ENCODE measurements at places on chromosomes 6 and 20.

DNA sequence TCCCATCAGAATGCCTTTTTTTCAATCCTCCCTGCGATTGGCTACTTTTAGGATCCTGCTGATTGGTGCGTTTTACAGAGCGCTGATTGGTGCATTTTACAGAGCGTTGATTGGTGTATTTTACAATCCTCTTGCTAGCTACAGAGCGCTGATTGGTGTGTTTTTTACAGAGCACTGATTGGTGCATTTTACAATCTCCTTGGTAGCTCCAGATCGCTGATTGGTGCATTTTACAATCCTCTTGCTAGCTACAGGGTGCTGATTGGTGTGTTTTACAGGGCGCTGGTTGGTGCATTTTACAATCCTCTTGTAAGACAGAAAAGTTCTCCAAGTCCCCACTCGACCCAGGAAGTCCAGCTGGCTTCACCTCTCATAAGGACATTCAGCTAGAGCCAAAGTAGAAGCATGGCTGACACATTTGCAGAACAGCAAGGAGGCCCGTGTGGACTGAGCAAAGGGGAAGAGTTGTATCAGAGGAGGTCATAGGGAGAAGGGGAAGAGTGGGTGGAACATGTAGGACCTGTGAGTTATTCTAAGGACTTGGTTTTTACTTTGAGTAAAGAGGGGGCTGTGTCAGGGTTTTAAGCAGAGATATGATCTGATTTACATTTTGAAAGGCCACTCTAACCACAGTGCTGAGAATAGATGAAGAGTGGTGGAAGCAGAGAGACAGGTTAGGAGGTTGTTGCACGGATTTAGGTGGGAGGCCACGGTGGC is 2.6 kb downstream of the ALDH5A1 start:
- DNase-seq: no peak

- DNase-seq: no peak
These were observed 880 bp downstream of the ADNP start for GRCh38 chr20:50930139-50930975.

DNA sequence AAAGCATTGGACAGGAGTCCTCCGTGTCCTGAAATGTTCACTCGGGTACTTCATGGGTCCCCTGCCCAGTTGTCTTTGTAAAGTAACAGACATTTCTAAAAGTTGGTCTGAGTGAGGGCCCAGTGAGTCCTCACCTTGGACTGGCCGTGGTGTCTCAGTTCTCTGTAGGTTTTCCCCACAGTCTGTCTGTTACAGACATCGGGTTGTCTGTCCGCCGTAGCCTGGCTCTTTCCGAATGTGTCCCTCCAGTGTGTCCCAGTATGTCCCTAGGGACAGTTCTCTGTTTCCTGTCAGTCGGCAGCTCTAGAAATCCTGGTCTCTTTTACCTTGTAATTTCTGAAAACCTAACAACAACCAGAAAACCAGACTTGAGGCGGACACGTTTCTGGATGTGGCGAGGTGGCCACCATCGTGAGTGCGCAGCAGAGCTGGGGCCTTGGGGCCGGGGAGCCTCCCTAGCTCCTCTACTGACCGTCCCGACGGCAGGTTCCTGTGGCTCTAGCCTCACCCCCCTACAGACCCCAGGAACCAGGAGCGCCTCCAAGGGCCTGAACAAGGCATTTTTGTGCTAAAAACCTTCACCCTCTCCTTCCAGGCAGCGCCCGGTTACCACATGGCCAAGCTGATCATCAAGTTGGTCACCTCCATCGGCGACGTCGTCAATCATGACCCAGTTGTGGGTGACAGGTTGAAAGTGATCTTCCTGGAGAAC is 42.2 kb downstream of the PYGB start:
- DNase-seq: no peak

- DNase-seq: no peak
These were observed 28.7 kb downstream of the TPX2 start for GRCh38 chr20:31767805-31768204.

- no peak for DNase-seq
These were observed 8.8 kb downstream of the MAP7 start for GRCh38 chr6:136541395-136541794.

DNA sequence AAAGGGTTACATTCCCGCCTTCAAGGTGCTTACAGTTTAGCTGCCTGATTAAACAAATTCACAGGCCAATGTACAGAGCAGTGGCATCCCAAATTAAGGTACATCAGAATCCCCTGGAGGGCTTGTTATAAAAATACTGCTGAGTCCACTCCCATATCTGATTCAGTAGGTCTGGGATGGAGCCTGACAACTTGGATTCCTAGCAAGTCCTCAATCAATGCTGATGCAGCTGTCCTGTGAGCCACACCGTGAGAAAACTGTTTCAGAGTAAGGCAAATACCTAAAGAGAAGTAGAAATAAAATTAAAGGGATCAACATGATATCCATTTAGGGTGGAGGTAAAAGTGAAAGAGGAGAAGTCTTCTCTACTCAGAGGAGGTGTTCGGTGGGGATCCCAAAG is 16.5 kb downstream of the NHSL1 start:
- no peak for DNase-seq

- no peak for DNase-seq
These were observed 33.6 kb upstream of the CST7 start for GRCh38 chr20:24915440-24915839.

DNA sequence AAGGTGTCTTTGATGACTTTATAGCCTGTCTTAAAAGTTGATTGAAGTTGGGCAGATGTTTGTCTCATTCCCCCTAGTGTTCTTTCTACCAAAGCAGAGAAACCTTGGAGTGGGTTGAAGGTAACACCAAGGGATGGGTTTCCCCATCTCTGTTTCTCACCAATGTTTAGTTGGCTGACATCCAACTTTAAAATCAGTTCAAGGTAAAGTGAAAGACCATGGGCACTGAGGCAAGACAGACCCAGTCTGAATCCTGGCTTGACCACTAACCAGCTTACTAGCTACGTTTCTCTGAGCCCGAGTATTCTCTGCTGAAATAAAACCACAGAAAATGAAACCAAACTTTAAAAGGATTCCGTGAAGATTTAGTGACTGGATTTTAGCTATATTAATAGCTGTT is 258.9 kb downstream of the KIF16B start:
- DNase-seq: no peak

DNA sequence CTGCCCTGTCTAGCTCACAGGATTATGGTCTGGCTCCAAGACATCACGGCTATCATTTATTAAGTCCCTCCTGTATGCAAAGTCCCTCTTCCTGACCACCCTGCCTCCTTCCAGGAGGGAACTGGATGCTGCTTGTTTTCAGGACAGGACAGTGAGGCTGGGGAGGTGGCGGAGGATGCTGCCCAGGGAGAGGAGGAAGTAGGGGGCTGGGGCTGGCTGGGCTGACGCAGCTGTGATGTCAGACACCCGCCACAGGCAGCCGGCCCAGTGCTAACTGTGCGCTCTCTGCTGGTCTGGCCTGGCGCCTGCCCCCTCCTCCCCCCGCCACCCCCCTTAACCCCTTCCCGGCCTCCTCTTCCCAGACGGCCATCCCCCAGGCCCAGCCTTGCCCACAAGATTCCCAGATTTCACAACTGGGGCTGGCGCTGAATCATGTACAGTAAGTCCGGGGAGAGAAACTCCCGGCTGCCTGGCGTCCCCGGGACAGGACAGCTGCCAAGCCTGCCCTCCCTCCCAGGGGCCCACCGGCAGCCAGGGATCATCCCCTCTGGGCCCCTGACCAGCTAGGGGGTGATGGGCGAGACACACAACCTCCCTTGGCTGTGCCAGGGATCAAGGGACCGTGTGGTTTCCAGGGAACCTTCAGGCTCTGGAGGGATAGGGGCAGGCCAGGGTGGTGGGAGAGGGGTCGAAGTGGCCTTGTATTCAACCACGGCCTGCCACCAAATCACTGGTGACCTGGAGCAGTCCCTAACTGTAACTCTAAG is 118.1 kb downstream of the CEBPB start:
- DNase-seq: peak; percentile 82

GRCh38 chr20:11205769-11206362 is 532.1 kb upstream of the JAG1 start:
- no peak for DNase-seq

GRCh38 chr20:23087587-23088251 is 1.6 kb upstream of the CD93 start:
- DNase-seq: no peak

GRCh38 chr20:61628480-61628879 is 376.4 kb downstream of the CDH4 start:
- DNase-seq: no peak

DNA sequence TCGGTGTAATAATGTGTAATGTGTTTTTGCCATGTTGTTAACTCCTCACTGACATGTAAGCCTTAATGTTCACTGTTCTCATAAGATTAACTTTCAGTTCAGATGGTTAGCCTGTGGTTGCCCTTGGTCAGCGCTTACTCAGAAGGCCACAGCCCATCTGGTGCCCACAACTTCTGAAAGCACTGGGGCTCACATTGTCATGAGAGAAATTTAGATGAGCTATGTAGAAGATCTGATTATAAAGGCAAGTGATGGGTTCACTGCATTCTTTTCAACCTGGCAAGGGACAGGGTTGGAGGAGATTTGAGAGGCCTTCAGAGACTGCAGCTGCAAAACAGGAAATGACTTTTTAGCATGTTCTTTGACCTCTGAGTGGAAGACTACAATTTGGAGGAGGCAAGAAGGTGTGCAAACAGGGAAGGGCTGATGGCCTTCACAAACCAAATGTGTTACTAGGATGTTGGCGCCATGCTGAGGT is 242.3 kb upstream of the SUPT3H start:
- DNase-seq: no peak

- DNase-seq: peak; percentile 12
These were observed 46.3 kb upstream of the SRPK1 start for GRCh38 chr6:35967076-35967774.

DNA sequence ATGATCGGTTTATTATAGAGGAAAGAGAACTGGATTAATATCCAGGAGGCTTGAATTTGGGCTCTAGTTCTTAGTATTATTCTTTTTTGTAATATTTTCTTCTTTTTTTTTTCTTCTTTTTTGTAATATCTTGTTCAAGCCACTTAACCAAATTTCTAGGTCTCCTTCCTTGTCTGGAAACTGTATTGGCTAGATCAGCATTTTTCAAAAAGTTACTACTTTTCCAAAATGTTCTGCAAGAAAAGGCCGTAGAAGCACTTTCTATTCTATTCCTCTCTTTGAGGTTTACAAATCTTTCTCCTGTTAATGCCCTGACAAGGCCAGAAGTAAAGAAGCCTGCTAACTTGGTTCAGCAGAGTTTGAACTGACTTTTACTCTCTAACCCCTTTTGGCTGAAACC is 12.0 kb downstream of the BMP6 start:
- DNase-seq: no peak

DNA sequence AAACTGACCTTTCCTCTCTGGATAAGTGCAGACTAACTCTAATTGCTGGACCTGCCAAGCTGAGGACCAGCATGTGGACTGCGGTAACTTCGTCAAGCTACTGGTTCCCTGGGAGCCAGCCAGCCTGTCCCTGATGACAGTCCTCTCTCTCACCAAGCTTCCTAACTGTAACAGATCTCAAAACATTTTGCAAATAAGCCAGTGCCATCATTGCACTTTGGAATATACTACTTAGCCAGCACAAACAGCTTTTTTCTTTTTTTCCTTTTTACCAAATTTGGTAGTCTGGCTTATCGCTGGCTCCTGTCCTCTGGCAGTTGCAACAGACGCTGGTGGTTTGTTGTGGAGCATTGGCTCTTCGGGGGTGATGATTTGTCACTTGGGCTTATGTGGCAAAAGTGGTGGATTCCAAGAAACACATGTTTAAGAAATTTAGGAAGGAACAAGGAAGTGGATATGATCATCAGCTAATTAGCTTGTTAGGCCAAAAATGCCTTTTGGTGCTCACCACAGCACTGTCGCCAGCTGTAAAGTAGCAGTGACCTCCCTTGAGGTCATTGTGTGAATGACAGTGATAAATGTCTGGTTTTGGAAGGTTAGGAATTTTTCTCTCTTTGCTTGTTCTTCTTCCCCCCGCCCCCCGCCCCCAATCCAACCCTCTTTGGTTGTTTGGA is 171.7 kb downstream of the CLIC5 start:
- DNase-seq: no peak

GRCh38 chr6:28580475-28580874 is 54.8 kb downstream of the GPX5 start:
- DNase-seq: no peak

DNA sequence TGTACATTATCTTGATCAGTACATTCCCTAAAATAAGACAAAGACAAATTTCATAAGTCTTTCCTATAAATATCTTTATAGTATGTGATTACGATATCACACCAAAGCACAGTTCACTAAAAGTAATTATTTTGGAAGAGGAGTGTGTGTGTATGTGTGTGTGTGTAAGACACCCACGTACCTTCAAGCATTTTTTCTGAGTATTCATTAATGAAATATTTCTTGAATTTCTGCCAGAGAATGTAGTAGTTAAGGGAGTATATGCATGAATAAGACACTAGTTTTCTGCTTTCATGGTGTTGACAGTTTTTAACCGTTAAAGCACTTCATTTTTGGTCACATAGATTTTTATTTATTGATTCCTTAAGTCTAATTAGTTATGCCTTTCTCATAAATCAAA is 36.8 kb downstream of the MANEA start:
- DNase-seq: no peak

- no peak for DNase-seq
These were observed 554.1 kb downstream of the PRKN start for GRCh38 chr6:162173466-162173865.

- no peak for DNase-seq
These were observed 27.4 kb upstream of the SIM1 start for GRCh38 chr6:100491952-100492670.

DNA sequence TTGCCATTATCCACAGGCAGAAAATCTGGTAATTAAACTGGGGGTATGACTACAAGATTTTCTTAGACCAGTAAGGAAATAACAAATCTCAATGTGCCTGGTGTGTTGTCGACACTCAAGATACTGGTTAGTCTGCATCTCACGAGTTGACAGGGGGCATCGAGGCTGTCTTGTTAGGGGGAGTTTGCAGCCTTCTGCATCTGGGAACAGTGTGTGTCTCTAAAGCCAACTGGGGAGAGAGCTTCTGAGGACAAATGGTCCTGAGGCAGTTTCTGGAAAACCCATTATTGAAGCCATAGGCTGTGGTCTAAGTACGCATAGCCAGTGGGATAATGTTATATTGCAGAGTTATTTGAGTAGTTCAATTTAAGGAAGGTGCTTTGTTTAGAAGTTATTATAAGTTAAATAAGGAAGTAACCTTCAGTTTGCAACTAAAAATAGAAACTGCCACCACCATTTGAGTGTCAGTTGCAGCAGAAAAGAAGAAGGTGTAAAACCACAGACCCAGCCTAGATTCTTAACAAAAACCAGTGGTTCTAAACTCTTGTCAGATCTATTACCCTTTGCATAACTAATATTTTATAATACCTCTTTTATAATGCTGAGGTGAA is 15.4 kb upstream of the MAPK13 start:
- no peak for DNase-seq
